ENCODE measurements at places on chromosomes 5 and 9. TPM values are rescaled to one million over a fixed set of nuclear protein-coding genes. Genes with fewer than 3 reads are reported as not detected.
A peak's percentile ranks its signal among the peaks of the same experiment; 100 is the strongest.

- H3K4me1 ChIP-seq = no peaks in the 10 kb centered on the region
- no peaks in the 10 kb centered on the region for H3K36me3 ChIP-seq
- no peak for DNase-seq
- H3K4me3 ChIP-seq = no peak overlapping the region
Observed at GRCh38 chr5:121974261-121974660, 12.5 kb downstream of the SRFBP1 start.

- no peak for DNase-seq
- H3K36me3 ChIP-seq = peaks cover 3% of the 10 kb centered on the region
- H3K4me3 ChIP-seq = peak within 1 kb of the TSS; percentile 82
- peaks cover 11% of the 10 kb centered on the region for H3K4me1 ChIP-seq
Observed at GRCh38 chr9:84669288-84670137, at the start of gene NTRK2. Gene NTRK2 (plus strand): TSS chr9:84669729. CDS start chr9:84670749, 1,020 bp downstream.

- H3K36me3 ChIP-seq = no peaks in the 10 kb centered on the region
- no peak overlapping the region for H3K27ac ChIP-seq
- no peaks in the 10 kb centered on the region for H3K27me3 ChIP-seq
- H3K4me3 ChIP-seq = no peak overlapping the region
- DNase-seq = no peak
Observed at GRCh38 chr5:53490747-53491146, 10.3 kb downstream of the FST start.

GRCh38 chr9:131879181-131879910 lies 139.5 kb upstream of the RAPGEF1 start:
- no peak overlapping the region for H3K4me3 ChIP-seq
- H3K4me1 ChIP-seq = no peaks in the 10 kb centered on the region
- no peak for DNase-seq
- peaks cover 26% of the 10 kb centered on the region for H3K36me3 ChIP-seq
- H3K27me3 ChIP-seq = no peaks in the 10 kb centered on the region
- no peak overlapping the region for H3K27ac ChIP-seq

DNA sequence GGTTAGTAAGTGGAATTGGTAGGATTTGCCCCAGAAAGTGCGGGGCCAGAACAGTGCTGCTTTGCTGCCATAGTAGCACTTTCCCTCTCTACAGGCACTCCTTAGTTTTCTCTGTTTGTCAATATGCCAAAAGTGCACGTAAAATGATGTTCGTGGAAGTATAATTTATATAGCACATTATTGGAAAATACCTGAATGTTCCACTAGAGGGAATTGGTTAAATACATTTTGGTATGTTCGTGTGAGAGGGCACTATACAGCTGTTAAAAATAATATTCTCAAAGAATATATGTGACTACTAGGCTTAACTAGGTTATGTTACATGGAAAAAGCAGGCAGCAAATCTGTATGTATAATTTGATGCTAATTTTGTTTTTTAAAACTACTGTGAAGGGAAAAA lies 184.0 kb upstream of the GDNF start:
- H3K4me1 ChIP-seq = no peaks in the 10 kb centered on the region
- no peaks in the 10 kb centered on the region for H3K27me3 ChIP-seq
- H3K27ac ChIP-seq = no peak overlapping the region

DNA sequence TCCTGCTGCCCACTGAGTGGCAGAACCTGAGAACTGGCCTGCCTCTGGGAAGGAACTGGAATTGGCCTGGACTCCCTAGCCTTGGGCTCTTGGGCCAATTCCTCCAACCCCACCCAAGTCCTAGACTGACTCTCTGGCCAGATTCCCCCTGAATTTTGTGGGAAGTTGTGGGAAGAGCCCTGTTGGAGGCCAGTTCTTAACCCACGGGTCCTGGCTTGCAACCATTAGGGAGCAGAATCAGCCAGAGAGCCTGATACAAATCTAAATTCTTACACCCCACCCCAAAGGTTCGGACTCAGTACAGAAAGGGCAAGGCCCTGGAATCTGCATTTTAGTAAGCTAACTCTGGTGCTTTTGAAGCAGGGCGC lies 125.3 kb upstream of the SLC25A48 start:
- H3K27ac ChIP-seq = no peak overlapping the region
- DNase-seq = no peak
- no peaks in the 10 kb centered on the region for H3K4me1 ChIP-seq
- H3K27me3 ChIP-seq = no peaks in the 10 kb centered on the region

MSX2 gene
- 4.8 TPM for total RNA-seq

GRCh38 chr5:74401946-74402320 lies 238.6 kb downstream of the ENC1 start:
- no peaks in the 10 kb centered on the region for H3K27me3 ChIP-seq
- no peak overlapping the region for H3K4me3 ChIP-seq
- no peak overlapping the region for H3K27ac ChIP-seq
- no peaks in the 10 kb centered on the region for H3K36me3 ChIP-seq
- no peak for DNase-seq

DNA sequence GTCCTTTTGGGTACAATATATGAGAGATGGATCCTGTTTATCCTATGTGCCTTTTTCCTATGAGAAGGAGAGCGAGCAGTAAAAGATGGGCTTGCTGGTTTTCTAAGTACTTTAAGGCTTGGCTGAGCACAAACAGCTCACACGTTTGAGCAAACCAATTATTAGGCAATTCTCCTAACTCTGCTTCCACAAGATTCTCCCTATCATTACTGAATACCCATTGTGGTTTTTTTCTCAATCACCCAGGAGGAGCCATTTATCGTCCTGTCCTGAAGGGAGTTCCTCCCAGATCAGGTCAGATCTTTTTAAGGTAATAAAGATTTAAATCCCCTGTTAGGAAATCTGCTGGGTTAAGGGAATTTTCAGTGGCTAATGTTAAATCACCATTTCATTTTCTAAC lies 19.4 kb upstream of the C1QTNF3 start:
- H3K4me1 ChIP-seq = no peaks in the 10 kb centered on the region
- H3K36me3 ChIP-seq = peaks cover 3% of the 10 kb centered on the region
- H3K4me3 ChIP-seq = no peak overlapping the region
- H3K27me3 ChIP-seq = no peaks in the 10 kb centered on the region
- H3K27ac ChIP-seq = no peak overlapping the region

BHMT2 gene
- 4.3 TPM for total RNA-seq

DNA sequence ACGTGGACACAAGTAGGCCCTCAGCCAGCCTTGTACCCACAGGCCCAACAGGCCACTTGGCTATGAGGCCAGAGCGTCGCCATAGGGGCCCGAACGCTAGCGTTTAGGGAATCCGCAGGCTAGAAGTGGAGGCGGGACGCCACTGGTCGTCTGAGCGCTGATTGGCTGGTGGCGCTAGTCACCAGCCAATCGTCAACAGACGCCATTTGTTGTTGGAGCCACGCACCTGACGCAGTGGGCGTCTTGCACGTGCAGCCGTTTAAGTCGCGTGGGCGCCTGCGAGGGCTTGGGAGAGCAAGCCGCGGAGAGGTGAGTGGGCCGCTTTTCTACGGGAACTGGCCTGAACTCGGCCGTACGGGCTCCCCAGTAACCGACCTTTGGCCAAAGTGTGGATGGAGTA lies at the start of gene DDX4:
TSS of gene DDX4 (plus strand) at position 269 of the 400 bp plus-strand sequence. CDS start 903 bp downstream, outside the sequence.
- H3K4me3 ChIP-seq = no peak within 1 kb of the TSS
- H3K4me1 ChIP-seq = no peaks in the 10 kb centered on the region
- H3K27ac ChIP-seq = no peak within 1 kb of the TSS
- DNase-seq = no peak
- no peaks in the 10 kb centered on the region for H3K27me3 ChIP-seq

DNA sequence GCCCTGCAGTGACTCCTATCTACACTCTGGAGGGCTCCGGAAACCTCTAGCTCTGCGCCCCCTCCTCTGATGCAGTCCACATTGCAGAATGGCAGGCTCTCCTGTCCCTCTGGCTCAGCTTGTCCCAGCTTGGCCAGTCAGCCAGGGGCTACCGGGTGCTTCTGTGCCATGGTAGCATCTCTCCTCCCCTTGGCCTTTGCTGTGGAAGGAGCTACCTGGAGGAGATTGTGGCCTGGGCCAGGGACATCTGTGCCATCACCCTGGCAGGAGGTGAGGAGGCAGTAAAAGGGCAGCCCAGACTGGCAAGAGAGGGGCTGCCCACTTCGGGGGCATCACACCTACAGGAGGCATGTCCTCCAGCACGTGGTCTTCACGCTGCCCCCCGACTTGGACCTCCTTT lies 38.1 kb upstream of the FCN1 start:
- no peak overlapping the region for H3K4me3 ChIP-seq
- DNase-seq = no peak
- H3K27ac ChIP-seq = no peak overlapping the region
- H3K4me1 ChIP-seq = peaks cover 15% of the 10 kb centered on the region
- peaks cover 3% of the 10 kb centered on the region for H3K36me3 ChIP-seq

DNA sequence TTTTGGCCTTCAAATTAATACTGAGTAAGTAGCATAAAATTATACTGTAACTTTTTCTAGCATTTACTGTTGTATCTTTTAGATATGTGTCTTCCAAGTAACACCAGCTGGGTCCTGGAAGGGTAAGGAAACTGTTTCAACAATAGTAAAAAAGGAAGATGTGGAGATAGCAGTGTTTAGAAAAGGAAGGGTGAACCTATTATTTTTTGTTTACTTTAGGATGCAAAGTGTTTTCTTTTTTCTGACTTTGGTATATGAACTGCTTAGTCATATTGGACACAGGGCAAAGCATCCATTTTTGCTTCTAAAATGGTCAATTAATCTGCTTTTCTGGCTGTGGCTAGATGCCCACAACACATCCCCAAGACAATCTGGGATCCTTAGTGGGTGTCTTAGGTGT lies 5.3 kb downstream of the PKD2L2 start:
- no peaks in the 10 kb centered on the region for H3K36me3 ChIP-seq
- no peak for DNase-seq
- H3K4me3 ChIP-seq = no peak overlapping the region
- peaks cover 2% of the 10 kb centered on the region for H3K4me1 ChIP-seq
- H3K27ac ChIP-seq = no peak overlapping the region

SCGB3A2 gene
- total RNA-seq = not detected

TTC39B gene
- 25.2 TPM for total RNA-seq

DNA sequence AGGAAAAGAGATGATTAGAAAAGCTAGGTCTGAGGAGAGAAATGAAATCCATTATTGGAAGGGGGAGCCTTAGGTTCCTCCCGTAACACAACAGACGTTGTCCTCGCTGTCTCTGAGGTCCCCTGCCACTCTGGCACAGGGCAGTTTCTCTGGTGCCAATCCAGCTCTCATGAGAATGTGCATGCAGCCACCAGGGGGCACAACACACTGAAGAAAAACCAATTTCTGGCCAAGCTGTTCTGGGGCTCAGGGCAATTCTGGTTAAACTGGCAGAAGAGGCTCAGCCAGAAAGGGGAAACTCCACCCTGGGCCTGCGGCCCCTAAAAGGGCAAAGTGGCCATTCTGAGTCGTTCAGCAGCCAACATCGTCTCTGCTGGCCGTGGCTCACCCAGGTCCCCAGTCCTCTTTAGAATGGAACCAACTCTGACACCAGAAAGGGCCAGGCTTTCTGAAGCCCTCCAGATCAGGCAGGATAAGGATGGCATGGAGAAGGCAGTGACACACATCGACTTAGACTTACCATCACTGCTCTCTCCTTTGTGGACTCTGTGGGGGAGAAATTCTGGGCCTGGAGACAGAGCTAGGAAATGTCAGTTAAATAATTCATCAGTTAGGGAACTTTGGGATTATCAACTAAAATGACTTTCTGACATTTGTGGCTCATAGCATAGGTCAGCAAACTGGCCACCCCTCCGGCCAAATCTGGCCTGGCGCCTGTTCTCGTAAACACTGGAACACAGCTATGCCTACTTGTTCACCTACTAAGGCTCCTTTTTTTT lies 58.5 kb upstream of the GOLPH3 start:
- H3K4me1 ChIP-seq = peaks cover 19% of the 10 kb centered on the region
- no peak for DNase-seq
- H3K27me3 ChIP-seq = no peaks in the 10 kb centered on the region
- H3K4me3 ChIP-seq = no peak overlapping the region
- H3K36me3 ChIP-seq = peaks cover 52% of the 10 kb centered on the region
- no peak overlapping the region for H3K27ac ChIP-seq

DNA sequence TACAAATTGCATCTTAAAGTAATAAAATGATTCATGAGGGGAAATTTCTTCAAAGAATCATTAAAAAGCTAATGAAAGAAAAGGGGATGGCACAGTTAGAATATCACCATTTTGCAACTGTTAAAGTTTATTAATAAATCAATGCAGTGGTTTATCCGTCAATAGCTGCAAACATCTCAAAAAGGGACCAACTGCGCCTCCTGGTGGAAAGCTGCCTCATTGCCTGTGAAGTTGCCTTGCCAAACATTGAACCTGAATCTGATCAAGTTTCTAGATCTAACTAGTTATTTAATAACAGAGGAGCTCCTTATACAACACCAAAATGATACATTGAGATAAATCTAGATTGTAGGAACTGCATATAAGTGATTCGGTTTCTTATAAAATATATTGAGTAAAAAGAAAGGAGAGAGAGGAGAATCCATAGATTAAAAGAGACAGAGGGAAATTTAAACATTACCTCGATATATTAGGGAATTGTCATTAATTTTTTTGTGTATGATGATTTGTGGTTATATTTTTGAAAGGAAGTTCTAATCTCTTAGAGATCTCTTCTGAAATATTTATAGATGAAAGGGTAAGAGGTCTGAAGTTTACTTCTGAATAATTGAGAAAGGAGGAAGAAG lies 6.9 kb upstream of the NDUFB6 start:
- peak; percentile 89 for DNase-seq
- no peak overlapping the region for H3K27ac ChIP-seq
- no peaks in the 10 kb centered on the region for H3K27me3 ChIP-seq

GRCh38 chr5:116756531-116756930 lies 181.9 kb upstream of the SEMA6A start:
- H3K36me3 ChIP-seq = no peaks in the 10 kb centered on the region
- H3K4me3 ChIP-seq = no peak overlapping the region
- peaks cover 6% of the 10 kb centered on the region for H3K4me1 ChIP-seq
- H3K27me3 ChIP-seq = no peaks in the 10 kb centered on the region
- no peak overlapping the region for H3K27ac ChIP-seq
- no peak for DNase-seq

LECT2 gene
- total RNA-seq = not detected

GRCh38 chr9:132673355-132673754 lies 3.1 kb downstream of the GTF3C4 start:
- H3K27me3 ChIP-seq = no peaks in the 10 kb centered on the region
- H3K27ac ChIP-seq = no peak overlapping the region
- H3K4me3 ChIP-seq = no peak overlapping the region
- no peak for DNase-seq

- no peaks in the 10 kb centered on the region for H3K4me1 ChIP-seq
- no peak for DNase-seq
- H3K36me3 ChIP-seq = no peaks in the 10 kb centered on the region
- no peak within 1 kb of the TSS for H3K4me3 ChIP-seq
- no peaks in the 10 kb centered on the region for H3K27me3 ChIP-seq
Observed at GRCh38 chr9:94554439-94555331, at the start of gene PCAT7. Gene PCAT7 (plus strand): TSS chr9:94555083.

- no peaks in the 10 kb centered on the region for H3K27me3 ChIP-seq
- no peak overlapping the region for H3K4me3 ChIP-seq
- DNase-seq = no peak
- H3K27ac ChIP-seq = no peak overlapping the region
- no peaks in the 10 kb centered on the region for H3K36me3 ChIP-seq
- H3K4me1 ChIP-seq = no peaks in the 10 kb centered on the region
Observed at GRCh38 chr9:115766370-115766955, 387.1 kb upstream of the PAPPA start.

- peaks cover 34% of the 10 kb centered on the region for H3K36me3 ChIP-seq
- H3K27me3 ChIP-seq = no peaks in the 10 kb centered on the region
- H3K4me3 ChIP-seq = no peak overlapping the region
- H3K27ac ChIP-seq = no peak overlapping the region
- peaks cover 5% of the 10 kb centered on the region for H3K4me1 ChIP-seq
Observed at GRCh38 chr5:172688349-172689217, 47.5 kb downstream of the NEURL1B start.

All from spinal cord (tissue), 10 donors.